Hepatocyte (in vitro differentiated cells): ENCODE measurements at places on chromosomes 12 and 14.

- peak; percentile 45 for DNase-seq
Measured at GRCh38 chr12:24778486-24779304, 170.2 kb downstream of the BCAT1 start.

DNA sequence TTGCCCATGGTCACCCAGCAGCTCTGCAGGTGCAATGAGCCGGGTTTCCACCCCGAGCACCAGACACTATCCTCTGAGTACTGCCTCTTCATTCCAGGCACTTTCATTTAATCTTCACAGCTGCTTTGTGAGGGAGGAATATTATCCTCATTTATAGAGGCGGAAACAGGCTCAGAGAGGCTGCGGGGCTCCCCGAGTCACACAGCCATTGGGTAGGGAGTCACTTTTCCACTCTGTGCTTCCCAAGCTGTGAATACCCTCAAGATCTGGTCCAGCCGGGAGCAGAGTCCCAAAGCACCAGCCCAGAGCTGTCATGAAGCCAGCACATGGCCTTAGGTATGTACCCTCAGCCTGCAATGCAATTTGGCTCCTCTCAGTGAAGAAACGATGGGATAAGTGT is 51.7 kb upstream of the RIN3 start:
- no peak for DNase-seq

- DNase-seq: no peak
Measured at GRCh38 chr12:112160611-112161010, 35.3 kb downstream of the TRAFD1 start.

GRCh38 chr12:40473962-40474361 is 218.3 kb upstream of the CNTN1 start:
- DNase-seq: no peak

DNA sequence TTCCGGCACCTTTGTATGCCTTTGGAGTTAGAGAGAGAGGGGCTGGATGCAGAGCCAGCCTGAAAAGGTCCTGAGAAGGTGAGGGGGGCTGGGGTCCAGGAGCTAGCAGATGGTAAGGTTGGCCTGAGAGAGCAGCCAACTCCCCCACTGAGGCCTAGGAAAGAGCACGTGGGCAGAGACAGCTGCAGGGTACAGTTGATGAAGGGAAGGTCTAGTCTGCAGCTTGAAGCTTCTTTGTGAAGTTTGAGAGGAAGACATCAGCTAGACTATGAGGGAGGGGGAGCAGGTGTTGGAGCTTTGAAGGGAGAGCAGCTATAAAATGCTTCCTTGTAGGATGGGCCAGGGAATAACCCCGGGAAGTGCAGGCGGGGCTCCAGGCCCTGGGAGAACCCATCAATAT is 289.3 kb upstream of the AMIGO2 start:
- DNase-seq: no peak

GRCh38 chr12:95054206-95054605 is 19.2 kb downstream of the NR2C1 start:
- no peak for DNase-seq

DNA sequence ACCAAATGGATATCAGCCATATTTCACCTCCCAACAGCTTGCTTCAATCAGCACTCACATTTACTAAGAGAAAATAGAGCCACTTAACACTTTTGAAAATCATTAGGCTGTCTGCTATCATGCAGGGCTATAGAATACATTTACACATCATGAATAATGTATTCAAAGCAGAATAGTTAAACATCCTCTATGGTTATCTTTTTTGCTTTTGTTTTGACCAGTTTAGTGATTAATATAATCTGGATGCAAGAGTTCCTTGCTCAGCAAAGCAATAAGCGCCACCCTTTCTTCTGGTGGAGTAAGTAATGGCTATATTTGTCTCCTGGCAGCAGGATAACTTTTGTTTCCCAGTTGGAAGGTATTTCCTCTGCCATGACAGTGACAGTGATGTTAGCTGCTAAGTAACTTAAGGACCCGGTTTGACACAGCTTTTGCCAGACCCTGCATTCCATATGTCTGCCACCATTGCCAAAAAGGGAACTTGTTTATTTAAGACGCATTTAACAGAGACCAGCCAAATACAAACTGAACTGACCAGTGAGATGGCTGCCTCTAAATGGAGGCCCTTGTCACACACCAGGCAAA is 70.3 kb upstream of the NR2C1 start:
- no peak for DNase-seq

- DNase-seq: peak; percentile 39
Measured at GRCh38 chr12:8823565-8824300, 1.3 kb downstream of the A2ML1 start.

- no peak for DNase-seq
Measured at GRCh38 chr12:119695034-119695433, 27.1 kb downstream of the PRKAB1 start.

GRCh38 chr12:39368891-39369290 is 74.0 kb downstream of the KIF21A start:
- DNase-seq: no peak

DNA sequence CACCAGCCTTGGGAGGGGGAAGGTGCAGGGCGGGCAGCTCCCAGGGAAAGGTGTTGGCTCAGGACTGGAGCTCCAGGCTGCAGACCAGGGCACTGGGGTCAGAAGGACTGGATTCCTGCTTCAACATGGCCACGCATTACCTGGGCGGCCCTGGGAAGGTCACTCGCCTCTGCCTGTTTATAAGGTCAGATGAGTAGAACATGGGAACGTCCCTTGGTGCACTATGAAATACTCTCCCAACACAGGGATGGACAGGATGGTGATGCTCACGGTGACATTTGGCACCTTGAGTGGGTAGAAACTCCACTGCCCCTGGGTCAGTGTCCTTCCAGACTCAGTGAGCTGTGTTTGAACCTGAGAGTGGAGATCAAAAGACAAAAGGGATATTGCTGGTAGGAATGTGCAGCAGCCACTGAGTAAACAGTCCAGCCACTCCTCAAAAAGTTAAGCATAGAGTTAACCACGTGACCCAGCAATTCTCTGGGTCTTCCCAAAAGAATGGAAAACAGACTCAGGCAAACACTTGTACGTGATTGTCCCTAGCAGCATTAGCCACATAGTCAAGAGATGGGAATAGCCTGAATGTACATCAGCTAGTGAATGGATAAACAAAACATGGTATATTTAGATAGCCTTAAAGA is 9.1 kb upstream of the BDKRB2 start:
- peak; percentile 71 for DNase-seq

DNA sequence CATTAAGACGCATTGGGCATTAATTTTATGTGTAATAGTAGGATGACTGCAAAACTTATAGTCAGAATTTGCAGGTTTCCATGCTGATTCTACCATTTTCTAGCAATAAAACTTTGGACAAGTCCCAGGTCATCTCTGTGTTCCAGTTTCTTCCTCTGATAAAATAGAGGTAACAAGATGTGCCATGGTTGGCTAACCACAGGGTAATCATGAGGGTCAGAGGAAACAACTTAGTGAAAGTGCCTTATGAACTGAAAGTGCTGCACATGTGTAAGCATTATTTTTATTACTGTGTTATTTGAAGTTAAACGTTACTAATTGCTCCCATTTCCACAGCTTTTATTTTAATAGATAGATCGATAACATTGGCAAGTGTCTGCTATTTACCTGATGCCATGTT is 21.1 kb downstream of the SMCO2 start:
- DNase-seq: no peak

- no peak for DNase-seq
Measured at GRCh38 chr12:113237748-113238147, 16.5 kb downstream of the TPCN1 start.

DNA sequence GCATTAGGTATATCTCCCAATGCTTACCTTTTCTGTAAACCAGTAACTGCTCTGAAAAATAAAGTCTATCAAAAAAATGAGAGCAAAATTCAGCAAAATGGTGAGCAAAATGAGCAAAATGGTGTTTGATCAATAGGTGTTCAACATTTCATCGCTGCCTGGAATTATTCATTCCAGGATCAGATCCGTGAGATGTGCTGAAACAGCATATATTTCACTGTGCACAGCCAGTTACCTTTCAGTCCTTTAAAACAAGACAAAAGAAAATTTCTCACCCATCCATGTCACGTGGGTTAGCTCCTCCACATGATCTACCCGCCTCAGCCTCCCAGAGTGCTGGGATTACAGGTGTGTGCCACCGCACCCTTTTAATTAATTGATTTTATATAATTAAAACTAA is 8.1 kb upstream of the FGF23 start:
- no peak for DNase-seq
